ENCODE measurements at places on chromosomes 13 and 19. TPM values are rescaled to one million over a fixed set of nuclear protein-coding genes. Genes with fewer than 3 reads are reported as not detected.

The ZNF816 gene
- total RNA-seq = 15.7 TPM

The FOSB gene
- 11.5 TPM for total RNA-seq

The CLC gene
- not detected for total RNA-seq

The ZNF610 gene
- total RNA-seq = 17.1 TPM

The STARD13 gene
- 30.0 TPM for total RNA-seq
